ENCODE measurements at places on chromosomes 1 and 21.

- no peak for DNase-seq
Measured at GRCh38 chr1:159829822-159830465, 3.3 kb downstream of the SLAMF8 start.

DNA sequence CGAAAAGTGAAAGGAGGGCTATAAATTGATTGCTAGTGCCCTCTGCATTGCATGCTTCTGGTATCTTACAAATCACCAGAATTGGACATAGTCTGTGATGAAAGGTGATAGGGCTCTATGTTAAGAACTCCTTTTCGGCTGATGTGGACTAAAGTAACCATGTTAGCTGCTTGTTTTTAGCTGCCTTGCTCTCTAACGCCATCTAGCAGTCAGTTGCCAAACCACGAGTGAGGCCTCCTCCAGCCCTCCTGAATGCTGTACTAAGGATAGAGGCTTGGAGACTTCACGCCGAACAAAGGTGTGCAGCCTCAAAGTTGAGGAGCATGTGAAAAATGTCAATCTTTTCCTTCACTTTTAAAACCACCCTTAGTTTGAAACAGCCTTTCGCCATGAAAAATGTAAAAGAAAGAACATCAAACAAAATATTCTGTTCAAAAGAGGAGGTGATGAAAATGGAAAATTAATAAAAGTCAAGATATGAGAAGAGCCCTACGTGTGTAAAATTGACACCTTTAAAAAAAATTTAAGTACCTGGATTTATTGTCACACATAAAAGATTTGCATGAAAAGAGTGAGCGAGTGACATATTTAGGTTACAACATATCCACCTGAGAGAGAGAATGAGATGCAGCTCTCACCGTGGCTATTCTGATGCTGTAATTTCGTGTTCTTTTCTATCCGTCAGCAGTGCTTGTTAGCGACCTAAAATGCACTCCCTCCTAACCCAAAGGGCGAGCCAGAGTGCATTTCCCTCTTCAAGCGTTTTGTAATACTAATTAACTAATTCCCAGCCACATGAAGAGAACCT is 8.1 kb downstream of the LRRC53 start:
- DNase-seq = no peak

DNA sequence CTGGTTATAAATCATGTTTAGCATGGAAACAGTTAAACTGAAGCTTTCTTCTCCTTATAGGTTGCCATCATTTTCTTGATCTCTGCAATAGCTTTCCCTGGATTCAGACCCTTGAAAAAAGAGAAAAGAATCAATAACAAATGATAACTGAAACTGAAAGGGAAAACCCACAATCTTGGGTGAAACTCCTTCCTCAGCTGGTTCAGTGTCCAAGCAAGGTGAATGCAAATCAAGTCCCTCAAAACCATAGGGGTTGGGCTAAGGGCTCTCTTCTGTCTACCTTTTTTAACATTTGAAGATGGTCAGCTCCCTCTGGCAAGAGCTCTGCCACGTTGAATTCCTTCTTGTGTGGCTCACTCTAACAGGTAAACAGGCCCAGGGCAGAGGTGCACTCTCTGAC is 7.1 kb upstream of the ATP13A2 start:
- DNase-seq = no peak

- DNase-seq = no peak
Measured at GRCh38 chr1:241950390-241950789, 7.2 kb upstream of the BECN2 start.

DNA sequence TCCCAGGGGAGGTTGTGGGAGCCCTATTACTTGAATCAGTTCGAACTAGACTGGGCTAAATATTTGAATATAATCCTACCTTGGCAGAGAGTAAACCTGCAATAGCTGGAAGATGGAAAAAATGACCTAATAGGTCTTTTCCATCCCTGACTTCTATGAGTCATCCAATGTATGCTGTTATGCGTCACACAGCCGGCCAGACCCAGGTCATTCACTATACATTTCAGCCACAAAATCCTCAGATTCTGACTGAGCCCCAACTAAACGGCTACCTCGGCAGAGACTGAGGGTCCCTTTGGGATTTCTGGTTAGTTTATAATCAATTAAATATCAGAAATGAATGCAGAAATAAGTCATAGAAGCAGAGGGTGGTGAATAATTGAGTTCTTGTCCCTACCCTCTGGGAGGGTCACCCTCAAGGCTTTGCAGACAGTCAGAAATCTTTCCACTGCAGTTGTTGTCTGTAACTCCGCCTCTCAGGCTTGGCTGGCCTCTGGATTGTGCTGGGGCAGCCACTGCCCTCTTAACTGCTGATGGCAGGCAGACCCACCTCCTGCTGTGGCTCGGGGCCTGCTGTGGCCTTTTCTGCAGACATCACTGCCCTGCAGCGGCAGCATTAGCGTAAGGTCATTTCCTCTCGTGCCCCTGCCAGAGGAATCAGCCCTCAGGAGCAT is 240.5 kb downstream of the TGFB2 start:
- no peak for DNase-seq

- DNase-seq = no peak
Measured at GRCh38 chr1:59428828-59429227, 131.9 kb downstream of the FGGY start.

- DNase-seq = no peak
Measured at GRCh38 chr21:38852278-38852677, 46.5 kb downstream of the ETS2 start.

- DNase-seq = no peak
Measured at GRCh38 chr1:75954586-75954985, 22.4 kb upstream of the ASB17 start.

DNA sequence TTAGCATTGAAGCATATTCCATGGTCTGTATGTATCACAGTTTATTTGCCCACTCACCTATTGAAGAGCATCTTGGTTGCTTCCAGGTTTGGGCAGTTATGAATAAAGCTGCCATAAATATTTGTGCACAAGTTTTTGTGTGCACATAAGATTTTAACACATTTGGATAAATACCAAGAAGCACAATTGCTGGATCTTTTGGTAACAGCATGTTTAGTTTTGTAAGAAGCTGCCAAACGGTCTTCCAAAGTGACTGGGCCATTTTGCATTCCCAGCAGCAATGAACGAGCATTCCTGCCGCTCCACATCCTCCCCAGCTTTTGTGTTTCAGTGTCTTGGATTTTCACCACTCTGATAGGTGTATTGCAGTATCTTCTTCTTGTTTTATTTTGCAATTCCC is 62.7 kb downstream of the PDE9A start:
- no peak for DNase-seq

- no peak for DNase-seq
Measured at GRCh38 chr1:111290630-111291029, at the start of gene CHIA. CHIA (plus strand) TSS chr1:111290851; CDS start chr1:111310468, 19,617 bp downstream.

GRCh38 chr1:79283451-79283850 is 276.9 kb upstream of the ADGRL4 start:
- no peak for DNase-seq

DNA sequence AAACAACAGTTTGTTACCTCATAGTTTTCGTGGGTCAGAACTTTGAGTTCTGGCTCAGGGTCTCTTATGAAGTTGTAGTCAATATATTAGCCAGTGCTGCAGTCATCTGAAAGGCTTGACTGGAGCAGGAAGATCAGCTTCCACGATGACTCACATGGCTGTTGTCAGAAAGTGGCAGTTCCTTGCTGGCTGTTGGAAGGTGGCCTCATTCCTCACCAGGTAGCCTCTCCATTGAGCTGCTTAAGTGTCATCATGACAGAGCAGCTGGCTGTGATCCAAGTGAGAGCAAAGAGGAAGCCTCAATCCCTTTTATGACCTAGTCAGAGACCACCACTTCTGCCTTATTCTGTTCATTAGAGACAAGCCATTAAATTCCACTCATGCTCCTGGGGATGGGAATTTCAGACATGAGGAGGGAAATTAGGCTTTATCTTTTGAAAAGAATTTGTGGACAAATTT is 5.6 kb downstream of the OSBPL9 start:
- no peak for DNase-seq

DNA sequence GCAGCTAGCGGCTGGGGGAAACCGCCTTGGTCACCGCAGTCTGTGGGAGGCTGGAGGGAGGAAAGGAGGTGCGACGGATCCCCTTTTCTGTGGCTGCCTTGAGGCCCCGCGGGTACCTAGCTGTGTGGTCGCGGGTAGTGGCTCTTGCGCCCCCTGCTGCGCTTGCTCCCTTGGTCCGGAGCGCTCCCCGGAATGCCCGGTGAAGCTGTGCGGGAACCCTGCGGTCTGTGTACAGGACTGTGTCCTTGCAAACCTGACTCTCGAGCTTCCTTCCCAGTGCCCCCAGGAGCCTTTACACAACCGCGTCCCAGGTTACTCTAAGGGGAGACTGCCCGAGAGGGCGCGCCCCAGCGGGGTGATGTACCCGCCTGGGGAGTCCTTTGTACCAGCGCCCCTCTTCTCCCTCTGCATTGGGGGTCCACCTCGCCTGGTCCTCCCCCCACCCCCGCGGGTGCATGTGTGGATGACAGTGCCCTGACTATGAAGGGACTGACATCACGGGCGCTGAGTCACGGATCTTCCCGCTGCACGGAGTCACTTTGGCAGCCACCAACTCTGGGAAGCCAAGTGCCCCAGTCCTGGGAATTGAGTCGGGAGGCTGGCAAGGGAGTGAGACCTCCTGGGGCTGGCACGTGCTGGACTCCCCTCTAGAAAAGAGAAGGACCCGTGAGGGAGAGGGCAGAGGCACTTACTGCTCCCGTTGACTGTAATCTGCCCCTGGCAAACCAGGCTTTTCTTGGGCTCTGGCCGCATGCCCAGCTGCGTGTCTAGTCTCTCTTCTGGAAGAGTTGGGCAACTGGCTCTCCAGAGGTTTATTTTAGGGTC is 816 bp downstream of the IL6R start:
- DNase-seq = no peak

GRCh38 chr1:48035371-48036141 is 38.4 kb upstream of the TRABD2B start:
- DNase-seq = no peak

GRCh38 chr21:16205527-16205926 is 475.7 kb downstream of the USP25 start:
- DNase-seq = no peak

DNA sequence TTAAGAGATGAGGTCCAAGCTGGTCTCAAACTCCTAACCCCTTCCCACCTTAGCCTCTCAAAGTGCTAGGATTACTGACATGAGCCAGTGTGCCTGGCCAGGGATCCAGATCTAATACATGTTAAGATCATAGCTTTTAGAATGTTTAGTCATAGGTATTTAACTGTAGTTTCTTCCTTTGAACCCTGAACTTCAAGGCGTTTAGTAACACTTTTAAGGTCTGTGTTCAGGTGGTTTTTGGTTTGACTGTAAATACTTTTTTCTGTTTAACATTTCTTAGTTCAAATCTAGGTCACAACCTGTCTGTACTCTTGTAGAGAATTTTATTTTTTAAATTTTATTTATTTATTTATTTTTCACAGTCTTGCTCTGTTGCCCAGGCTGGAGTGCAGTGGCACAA is 28.1 kb downstream of the RAP1A start:
- no peak for DNase-seq

DNA sequence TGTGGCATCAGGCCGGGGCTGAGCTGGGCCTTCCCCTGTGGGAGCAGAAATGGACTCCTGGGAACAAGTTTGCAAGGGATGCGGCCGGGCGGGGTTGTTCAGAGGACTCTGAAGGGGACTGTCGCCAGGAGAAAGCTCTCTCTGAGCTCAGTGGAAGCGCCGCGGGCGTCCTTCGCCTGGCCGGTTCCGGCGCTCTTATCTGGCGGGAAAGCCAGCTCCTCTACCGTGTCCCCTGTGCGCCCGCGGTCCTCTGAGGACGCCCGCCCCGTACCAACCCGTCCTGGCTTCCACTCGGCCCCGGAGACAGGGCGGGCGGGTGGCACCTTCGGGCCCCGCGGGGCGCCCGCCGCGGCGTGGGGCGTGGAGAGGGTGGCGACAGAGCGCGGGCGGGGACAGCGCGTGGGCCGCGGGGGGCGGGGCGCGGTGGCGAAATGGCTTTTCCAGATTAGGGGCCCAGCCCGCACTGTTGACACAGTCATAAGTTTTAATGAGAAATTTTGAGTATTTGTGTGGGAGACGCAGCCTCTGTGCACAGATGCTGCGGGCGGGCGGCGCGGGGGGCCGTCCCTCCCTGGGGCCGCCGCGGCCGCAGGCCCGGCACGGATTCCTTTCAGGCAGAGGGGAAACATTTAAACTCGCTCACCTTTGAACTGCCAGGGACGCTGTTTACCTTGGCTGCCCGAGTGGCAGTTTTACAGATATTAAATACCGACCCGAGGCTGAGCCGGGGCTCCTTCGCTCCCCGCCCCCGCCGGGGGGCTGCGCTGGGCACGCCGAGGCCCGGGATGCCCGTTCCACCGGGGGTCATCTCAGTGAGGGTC is 70.2 kb downstream of the FOXD2 start:
- no peak for DNase-seq

GRCh38 chr1:70498666-70499065 is 87.6 kb downstream of the CTH start:
- no peak for DNase-seq

GRCh38 chr1:101301446-101302057 is 64.7 kb downstream of the S1PR1 start:
- DNase-seq = no peak

DNA sequence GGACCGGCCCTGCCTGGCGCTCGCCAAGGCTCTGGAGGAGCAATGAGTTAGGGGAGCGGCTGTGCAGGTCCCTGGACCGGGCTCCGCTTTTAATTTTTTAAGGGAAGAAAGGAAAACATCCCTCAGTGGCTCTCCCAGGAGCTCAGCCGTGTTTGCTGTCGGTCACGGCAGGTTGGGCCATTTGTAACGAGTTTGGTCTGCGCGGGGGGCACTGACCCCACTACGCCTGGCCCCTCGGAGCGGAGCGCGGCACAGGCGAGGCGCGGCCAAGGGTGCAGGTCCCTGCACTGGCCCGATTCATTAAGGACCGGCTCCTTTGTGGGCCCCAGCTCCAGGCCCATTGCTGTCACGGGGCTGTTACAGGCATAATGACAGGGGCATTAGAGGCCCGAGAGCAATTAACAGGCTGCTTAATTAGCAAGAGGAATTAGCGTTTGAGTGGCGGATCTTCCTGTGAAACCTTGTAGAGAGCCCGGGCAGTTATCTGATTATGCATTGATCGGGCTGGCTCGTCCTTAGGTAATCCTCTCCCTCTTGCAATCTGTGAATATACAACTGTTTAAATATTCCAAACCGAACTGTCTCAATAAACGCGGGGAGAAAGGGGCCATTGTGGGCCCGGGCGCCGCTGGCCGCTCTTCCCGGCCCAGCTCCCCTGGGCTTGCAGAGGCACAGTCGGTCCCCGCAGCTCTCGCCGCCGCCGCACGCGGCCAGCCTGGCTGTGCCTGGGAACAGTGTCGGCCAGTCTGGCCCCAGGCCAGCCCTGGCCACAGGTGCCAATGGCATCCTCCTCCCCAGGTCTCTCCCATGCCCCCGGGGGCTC is 56.8 kb downstream of the PRDM16 start:
- DNase-seq = no peak

DNA sequence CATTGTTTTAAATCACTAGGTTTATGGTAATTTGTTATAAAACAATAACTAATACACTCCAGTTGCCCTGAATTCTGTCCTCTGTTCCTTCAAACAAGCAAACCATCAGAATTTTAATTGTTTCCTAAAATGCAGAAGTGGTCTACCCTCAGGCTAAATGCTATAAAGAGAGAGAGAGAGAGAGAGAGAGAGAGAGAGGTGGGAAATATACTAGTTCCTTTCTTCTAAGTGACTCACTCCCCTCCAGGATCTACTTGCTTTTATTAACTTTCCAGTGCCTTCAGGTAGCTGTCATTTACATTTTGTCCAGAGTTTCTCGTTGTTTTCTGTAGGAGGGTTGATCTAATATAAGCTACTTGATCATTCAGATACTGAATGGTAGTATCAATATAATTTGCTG is 26.4 kb downstream of the LRRC53 start:
- DNase-seq = no peak
